MV-4-11 (cell line): ENCODE measurements at places on chromosomes 3 and 15.
A peak's percentile ranks its signal among the peaks of the same experiment; 100 is the strongest.

DNA sequence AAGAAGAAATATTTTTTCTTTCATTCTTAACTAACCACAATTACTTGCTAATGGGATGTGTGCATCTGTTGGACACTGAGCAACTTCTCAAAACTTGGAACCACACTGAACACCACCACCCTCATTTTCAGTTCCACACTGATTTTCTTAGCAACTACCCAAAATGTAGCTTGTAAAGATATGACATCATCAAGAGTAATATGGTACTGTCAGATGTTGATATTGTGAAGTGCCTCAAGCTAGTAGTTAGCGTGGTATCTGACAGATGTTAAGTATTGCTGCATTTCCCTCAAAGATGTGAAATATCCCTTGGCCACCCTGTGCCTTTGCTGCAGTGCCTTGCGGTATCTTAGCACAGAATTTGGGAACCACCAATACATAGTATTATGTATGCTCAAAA lies 9.3 kb downstream of the RFTN1 start:
- DNase-seq, result peak; percentile 98

DNA sequence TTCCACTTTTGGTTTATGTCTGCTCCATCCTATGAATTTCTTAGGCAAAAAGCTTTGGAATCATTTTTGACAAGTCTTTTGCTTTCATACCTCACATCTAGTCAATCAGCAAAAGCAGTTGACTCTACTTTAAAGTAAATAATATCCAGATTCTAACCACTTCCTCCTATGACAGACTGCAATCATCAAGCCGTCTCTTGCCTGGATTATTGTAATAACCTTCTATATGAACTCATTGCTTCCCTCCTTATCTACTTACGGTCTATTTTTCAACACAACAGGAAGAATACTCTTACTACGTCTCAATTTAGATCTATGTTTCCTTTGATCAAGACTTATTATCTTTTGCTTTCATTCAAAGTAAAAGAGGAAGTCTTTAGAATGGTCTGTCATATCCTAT lies 20.7 kb downstream of the CLDN1 start:
- DNase-seq, result peak; percentile 22

GRCh38 chr15:65089206-65089824 lies 12.8 kb downstream of the KBTBD13 start:
- no peak for DNase-seq

GRCh38 chr15:28936481-28936881 lies 50.7 kb downstream of the APBA2 start:
- no peak for DNase-seq

GRCh38 chr15:88835119-88835518 lies 31.9 kb downstream of the ACAN start:
- DNase-seq, result peak; percentile 73

- no peak for DNase-seq
Measured at GRCh38 chr15:43253431-43254403, 13.0 kb downstream of the TGM5 start.

DNA sequence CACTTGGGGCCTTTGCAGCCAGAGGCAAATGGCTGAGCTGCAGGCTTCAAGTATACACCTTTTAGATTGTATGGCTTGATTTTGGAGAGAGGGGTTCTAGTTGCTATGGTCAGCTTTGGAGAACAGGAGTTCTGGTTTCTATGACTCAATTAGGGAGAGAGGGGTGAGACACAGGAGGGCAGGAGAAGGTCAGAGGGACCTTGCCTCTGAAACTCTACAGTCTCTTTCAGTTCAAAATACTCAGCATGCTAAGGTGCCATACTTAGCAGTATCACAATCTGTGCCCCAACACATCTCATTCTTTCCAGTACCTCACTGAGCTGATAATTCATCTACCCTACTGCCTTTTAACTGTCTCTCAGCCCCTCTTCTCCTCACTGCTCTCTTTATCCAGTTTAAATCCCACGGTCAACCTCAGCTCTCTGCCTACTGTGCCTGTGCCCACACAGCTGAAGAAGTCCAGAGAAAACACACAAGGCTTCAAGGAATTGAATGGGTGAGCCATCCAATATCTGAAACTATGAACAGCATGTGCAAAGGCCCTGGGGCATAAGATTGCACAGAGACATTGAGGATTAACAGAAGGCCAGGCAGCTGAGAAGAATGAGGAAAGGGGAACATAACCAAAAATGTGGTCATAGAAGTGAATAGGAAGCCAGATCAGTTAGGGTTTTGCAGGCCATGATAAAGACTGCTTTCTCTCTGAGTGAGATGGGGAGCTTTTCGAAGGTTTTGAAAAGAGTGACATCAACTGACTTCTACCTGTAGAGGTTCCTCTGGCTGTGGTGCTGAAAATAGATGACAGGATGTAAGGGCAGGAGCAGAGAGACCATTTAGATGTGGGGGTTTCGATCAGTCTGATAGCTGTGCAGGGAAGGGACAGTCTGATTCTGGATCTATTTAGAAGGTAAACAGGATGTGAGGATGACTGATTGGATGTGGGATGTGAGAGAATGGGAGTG lies 54.5 kb upstream of the C3orf80 start:
- DNase-seq, result no peak

DNA sequence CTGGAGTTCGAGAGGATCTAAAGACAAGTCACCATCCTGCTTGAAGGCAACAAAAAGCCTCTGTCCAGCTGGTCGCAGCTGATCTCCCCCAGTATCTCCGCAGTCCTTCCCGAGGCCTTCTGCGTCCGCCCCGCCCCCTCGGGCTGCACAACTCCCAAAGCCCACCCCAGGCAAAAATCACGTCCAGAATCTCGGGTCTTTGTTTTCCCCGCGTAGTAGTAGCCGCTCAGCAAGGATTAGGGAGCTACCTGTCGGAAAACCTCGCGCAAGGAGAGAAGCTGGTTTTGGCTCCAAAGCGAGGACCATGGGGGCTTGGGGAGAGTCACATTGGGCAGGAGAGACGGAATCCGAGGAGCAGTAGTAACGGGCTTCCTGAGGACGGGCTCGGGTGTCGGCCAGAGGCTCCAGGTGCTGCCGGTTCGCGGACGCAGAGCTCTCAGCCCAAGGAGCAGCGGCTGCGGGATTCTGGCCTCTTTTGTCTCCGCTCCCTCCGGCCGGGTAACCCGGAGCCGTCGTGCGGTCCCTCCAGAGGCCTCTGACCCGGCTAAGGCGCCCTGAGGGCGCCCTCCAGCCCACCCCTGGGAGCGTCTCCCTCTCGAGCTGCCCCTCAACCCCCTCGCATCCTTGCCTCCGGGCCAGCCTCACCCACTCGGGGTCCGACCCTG lies 401 bp downstream of the ZSCAN29 start:
- DNase-seq, result no peak

- no peak for DNase-seq
Measured at GRCh38 chr3:160162440-160162839, 62.8 kb upstream of the C3orf80 start.

- DNase-seq, result no peak
Measured at GRCh38 chr15:85491691-85492090, 111.3 kb downstream of the AKAP13 start.

- DNase-seq, result peak; percentile 30
Measured at GRCh38 chr15:49370782-49371181, 52.3 kb upstream of the FGF7 start.

DNA sequence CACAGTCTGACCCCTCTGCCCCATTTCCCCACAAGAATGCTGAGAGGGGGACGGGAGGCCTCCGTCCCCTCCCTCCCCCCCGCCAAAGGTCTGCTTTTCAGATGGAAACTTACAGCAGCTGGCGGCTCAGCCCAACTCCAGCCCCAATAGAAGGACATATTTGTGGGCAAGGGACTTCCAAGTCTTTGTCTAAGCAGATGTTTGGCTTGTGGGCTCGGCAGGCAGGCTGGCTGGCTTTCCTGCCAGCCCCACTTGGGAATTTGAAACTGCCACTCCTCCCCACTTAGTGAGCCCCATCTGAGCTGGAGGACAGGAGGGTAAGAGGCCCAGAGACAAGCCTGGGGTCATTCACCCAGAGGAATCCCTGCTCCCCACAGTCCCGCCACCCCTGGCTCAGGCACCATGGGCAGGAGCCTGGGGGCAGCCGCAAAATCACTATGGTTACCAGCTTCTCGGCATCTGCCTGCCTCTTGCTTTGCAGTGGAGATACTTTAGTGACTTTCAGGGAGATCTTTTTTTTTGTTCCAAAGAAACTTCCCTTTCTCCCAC lies 53.6 kb downstream of the LMCD1 start:
- DNase-seq, result no peak

- DNase-seq, result no peak
Measured at GRCh38 chr3:126515066-126515706, 2.4 kb downstream of the UROC1 start.

DNA sequence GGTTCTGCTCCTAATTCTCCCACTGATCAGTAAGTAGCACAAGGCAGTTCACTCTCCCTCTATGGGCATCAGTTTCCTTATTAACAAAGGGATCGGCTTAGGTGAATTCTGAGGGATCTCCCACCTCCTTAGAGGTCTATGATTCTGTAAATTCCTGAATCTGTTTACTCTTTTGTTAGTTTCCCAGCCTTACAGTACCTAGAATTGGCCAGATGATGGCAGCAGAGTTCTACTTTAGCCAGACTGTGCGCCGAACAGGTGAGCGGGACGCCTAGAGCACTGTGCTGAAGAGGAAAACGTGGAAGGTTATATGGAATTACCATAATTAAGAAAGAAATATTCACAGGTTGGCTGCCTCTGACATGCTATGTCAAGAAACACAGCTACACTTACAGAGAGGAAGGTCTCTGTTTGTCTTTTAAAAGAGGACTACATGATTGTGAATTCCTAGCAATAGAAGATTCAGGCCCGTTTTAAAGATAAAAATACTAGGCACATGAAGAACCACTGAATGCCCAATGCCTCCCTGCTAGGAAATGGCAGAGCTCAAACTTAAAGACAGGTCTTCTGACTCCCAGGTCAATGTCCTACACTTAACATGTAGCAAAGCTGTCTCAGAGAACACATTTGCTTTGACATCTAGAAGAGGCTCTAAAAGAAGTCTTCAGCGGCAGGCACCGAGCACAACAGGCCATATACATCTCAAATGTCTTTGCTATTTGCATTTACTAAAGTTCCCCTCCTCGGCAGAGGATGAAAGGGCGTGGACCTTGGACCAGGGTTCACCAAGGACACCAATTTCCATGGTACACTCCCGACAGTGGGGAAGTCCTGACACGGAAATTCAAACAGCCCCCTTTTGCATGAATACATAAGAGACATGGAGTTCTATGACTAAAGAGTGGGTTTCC lies 259.9 kb downstream of the FGF12 start:
- no peak for DNase-seq

DNA sequence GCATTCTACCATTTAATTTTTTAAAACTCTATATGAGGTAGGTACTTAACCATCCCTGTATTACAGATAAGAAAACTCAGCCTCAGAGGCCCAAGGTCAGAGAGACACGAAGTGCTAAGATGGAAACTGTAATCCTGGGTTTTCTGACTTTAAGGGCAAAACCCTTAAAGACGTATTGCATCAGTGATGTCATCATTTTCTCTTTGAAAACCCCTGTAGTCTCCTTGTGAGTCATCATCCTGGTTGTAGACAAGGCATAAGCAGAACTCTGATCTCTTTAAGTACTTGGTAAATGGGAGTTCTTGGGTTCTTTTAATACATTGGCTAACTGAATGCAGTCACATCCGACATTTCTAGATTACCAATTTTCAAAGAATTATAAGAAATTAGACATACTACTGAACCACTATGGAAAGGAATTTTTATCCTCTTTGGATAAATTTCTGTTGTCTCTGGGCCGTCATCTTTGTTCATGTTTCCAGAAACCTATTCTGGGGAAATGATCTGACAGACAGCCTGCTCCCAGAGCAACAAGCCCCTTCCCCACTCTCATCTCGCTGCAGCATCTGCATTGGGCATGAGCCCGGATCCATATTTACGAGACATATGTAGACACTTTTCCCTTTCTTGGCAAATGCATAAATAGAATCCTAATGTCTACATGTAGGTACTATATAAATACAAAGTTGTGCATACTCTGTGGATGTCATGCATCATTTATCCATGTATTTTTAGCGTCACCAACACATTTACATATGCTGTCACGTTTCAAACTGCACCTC lies 48.7 kb upstream of the MDFIC2 start:
- DNase-seq, result peak; percentile 47

GRCh38 chr3:194330160-194330559 lies 21.0 kb downstream of the CPN2 start:
- DNase-seq, result no peak

DNA sequence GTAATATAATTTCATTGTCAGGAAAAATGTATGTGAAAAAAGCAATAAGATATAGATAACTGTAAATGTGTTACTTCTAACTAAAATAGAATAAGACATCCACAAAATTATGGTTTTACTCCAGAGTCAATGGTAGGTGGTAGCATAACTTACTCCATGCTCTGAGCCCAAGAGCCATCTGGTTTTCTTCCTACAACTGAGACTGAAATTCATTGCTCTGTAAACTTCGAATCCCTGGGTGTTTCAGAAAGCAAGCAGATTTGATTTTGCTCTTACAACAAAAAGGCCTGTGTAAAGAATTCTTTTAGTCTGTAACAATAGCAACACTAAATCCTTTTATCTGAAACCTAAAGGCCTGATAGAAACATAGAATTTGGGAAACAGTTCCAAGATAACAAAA lies 805.9 kb downstream of the AGBL1 start:
- no peak for DNase-seq

DNA sequence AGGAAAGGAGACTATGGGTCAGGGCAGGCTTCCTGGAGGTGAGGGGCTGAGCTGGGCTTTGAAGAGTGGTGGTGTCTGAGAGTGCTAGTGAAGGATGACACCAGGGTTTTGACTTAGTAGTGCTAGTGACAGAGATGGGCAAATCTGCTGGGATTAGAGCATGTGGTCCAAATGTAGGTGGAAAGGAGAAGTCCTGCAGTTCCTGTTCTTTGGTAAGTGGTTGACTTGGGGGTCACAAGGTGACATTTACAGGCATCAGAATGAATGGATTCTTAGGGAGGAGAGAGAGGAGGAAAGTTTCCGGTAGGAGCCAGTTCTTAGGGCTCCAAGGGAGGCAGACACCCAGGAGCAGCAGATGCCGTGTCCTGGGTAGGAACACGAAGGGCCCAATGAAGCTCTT lies 796 bp upstream of the DOCK3 start:
- peak; percentile 47 for DNase-seq

GRCh38 chr15:78619022-78619950 lies 1.5 kb downstream of the CHRNA3 start:
- no peak for DNase-seq

DNA sequence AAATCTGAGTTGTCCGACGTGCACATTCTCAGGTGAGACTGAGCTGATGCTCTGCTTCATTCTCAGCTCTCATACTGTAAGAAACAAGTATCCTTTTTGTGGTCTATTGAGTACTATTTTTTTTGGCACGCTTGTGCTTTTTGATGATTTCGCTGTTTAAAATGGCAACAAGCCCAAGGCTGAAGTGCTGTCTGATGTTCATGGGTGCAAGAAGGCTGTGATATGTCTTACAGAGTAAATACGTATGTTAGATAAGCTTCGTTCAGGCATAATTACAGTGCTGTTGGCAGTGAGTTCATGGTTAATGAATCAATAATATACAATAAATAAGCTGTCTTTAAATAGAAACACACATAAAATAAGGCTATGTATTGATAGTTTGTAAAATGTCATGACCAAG lies 27.2 kb downstream of the AQR start:
- no peak for DNase-seq
